Activated CD4-positive, alpha-beta T cell treated with anti-CD3 and anti-CD28 coated beads, Interleukin-2, amount 50 U/mL, for 48 hours (primary cell): ENCODE measurements at places on chromosomes 6 and 20.

- no peak for DNase-seq
Measured at GRCh38 chr20:50580842-50581544, 70.8 kb downstream of the PTPN1 start.

GRCh38 chr6:34489207-34489805, 23.4 kb downstream of the PACSIN1 start:
- DNase-seq = no peak

- no peak for DNase-seq
Measured at GRCh38 chr6:45377043-45377553, 636 bp downstream of the SUPT3H start.

DNA sequence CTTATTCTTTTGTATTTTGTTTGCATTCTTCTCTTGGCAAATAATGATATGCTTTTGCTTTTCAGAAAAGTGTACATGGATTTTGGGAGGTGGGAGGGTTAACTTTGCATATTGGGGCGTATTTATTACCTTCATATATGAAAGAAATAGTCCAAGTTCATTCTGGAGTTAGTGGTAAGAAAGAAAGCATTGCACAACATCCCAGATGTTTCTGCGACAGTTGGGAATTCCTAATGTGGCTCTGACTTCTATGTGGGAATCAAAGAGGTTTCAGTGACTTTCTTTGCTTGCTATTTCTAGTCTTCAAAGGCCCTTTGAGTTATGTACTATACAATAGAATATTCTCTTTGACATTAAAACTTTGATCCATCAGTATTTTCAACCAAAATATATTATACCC, 78.1 kb downstream of the MMUT start:
- DNase-seq = no peak

GRCh38 chr6:56513631-56514030, 129.1 kb downstream of the DST start:
- DNase-seq = no peak

GRCh38 chr6:3326184-3326971, 67.6 kb downstream of the PSMG4 start:
- DNase-seq = no peak

GRCh38 chr6:15522026-15522425, 140.8 kb downstream of the DTNBP1 start:
- no peak for DNase-seq
